Esophagus (tissue), 2 donors: ENCODE measurements at places on chromosomes 4 and X. TPM values are rescaled to one million over a fixed set of nuclear protein-coding genes. Genes with fewer than 3 reads are reported as not detected.

PDCL2 gene
- 1.2 TPM for polyA plus RNA-seq

PAGE2B gene
- not detected for polyA plus RNA-seq

CT45A3 gene
- not detected for polyA plus RNA-seq

TRPC5OS gene
- polyA plus RNA-seq, result not detected

MAGEA4 gene
- polyA plus RNA-seq, result not detected
